T-helper 9 cell (primary cell): ENCODE measurements at places on chromosomes 1 and 21.
A peak's percentile ranks its signal among the peaks of the same experiment; 100 is the strongest.

- no peak for DNase-seq
Observed at GRCh38 chr21:45764792-45765191, 121.3 kb downstream of the PCBP3 start.

- DNase-seq = no peak
Observed at GRCh38 chr1:153614189-153614900, 1.4 kb upstream of the S100A16 start.

- DNase-seq = no peak
Observed at GRCh38 chr1:58833166-58833565, 49.3 kb upstream of the JUN start.

- DNase-seq = no peak
Observed at GRCh38 chr1:150352866-150353265, 11.1 kb upstream of the RPRD2 start.

DNA sequence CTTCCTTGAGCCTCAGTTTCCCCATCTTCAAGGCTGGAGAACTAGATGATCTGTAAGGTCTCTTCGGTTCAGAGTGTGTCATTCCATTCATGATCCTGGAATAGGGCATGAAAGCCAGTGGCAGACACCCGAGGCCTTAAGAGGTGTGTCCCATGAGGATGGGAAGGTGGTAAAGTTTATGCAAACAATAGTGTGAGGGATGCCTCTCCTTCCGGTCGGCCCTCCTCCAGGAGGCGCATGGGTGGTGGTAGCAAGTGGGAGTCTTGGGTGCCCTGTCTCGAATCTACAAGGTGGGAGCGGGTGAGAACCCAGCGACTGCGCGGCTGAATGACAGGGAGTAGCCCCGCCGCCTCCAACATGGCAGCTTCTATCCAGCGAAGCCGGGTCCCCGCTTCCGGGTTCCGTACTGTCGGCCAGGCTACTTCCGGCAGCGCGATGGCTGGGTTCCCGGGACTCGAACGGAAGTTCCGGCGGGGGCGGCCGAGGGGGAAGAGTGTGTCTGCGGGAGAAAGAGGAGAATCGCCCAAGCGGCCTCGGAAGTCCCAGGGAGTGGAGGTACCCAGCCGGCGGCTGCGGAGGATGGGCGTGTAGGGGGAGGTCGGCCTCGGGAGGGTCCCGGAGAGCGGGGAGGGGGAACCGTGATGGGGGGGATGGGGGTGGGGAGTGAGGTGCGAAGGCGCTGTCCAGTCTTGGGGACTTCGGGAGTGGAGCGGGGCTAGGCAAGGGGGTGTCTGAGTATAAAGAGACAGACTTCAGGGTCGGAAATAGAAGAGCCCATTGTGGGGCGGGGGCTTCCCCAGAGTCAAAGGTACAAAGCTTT is at the start of gene LYPLA2:
LYPLA2 (plus strand) TSS at position 450 of the 820 bp plus-strand sequence. CDS start 1,538 bp downstream, outside the sequence.
- DNase-seq = peak; percentile 81

- DNase-seq = no peak
Observed at GRCh38 chr1:45001011-45001481, 10.1 kb downstream of the HECTD3 start.

DNA sequence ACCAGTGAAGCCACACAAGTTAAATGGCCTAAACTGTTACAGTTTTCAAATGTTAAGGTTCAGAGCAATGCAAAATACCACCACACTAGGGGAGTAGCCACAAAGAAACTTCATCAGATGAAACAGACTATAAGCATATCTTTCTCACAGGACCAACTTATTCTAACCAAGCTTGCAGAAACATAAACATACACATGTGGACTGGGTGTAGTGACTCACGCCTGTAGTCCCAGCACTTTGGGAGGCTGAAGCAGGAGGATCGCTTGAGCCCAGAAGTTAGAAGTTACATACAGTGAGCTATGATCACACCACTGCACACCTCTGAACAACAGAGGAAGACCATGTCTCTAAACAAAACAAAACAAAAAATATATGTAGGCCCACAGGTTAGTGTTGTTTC is 17.3 kb downstream of the WDR47 start:
- DNase-seq = no peak

DNA sequence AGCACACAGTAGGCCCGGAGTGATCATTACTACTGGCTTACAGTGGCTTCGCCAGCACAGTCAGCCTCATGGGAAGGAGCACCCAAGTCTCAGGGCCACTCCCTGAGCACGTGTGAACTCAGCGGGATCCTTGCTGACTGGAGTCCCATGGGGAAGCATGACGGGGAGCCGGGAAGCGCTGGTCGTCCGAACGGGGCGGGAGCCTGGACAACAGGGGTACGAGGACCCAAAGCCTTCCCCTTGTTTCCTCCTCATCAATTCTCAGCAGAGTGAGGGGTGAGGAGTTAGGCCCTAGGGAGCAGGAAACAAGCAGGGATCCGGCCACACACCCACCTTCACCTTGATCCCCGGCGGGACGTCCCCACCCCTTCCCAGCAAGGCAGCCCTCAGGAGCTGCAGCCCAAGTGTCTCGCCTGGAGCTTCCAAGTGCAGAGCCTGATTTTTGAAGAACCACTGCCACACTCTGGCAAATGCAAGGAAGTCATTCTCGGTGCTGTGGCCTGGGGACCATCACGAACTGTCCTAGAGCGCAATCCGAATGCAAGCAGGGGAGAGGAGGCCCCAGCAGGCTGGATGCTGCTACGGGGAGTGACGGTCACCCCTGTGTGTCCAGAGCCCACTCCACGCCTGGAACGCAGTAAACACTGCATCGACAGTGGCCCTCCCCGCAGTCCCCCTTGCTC is 35.5 kb downstream of the TOMM20 start:
- DNase-seq = no peak

GRCh38 chr1:47849591-47850261 is 147.5 kb downstream of the TRABD2B start:
- DNase-seq = no peak

DNA sequence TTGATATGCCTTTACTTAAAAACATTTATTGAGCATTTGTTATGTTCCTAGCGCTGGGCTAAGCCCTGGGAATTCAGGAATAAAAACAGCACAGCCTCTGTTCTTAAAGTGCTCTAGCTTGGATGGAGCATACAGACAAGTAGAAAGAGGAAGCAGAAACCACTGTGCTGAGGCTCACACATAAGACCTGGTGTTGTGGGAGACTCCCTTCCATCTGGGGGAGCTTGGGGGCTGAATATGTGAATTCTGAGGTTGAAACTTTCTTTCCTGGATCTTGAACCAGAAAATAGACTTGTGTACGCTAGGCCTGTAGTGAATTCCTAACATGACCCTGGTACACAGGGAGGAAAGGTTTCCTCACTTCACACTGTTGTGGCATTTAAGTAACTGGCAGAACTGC is 209.9 kb downstream of the ZNF326 start:
- DNase-seq = no peak

- no peak for DNase-seq
Observed at GRCh38 chr1:201648907-201649721, 110.2 kb downstream of the NAV1 start.
